ENCODE measurements at places on chromosomes 4 and X.

DNA sequence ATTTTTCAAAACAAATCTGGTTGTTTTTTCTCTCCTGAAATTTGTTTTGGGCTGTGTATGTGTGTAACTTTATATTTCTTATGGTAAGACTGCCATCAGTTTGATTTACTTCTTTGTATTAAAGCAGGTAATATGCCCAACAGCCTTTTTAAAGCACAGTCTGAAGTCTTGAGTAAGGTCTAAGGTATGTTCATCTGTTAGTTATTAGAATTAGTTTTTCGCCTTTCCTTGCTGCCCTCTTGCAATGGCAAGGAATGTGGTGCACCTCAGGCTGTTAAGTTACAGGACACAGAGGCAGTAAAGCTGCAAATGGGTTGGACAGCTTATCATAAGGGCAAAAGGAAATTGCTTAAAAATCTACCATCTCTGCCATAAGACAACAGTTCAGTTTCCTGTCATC, 71.8 kb downstream of the METTL14 start:
- no peak for DNase-seq

- DNase-seq = no peak
These were observed 86.8 kb downstream of the DCLK2 start for GRCh38 chr4:150164956-150165629.

GRCh38 chr4:143531380-143531779, 17.9 kb downstream of the SMARCA5 start:
- no peak for DNase-seq

- no peak for DNase-seq
These were observed 159.6 kb downstream of the TET2 start for GRCh38 chr4:105306158-105306781.

DNA sequence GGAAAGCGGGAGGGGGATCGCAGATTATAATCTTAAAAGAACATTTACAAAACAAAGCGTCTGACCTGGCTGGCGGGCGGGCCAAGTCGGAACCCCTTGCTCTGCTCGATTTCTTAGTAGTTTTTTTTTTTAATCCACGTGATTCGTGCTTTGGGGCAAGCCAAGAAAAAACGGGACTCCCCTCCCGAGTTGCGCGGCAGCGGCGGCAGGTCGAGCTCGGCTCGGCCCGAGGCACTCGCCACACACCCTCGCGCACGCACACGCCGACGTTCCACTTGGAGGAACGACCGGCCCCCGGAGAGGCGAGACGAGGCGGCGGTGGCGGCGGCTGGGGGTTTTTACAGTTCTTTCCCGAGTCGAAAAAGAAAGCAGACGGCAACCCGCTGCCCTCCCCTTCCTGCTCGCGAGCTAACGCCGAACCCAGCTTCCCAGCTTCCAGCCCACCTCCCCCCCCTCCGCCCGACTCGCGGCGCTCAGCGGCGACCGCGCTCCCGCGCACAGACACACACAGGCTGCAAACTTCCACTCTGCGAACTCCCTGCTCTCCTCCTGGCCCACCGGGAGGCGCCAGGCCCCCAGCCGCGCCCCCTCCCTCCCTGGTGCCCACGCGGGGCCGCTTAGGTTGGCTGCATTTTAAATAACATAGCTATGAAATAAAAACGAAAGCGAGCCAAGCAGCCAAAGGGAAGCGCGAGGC, 1.2 kb downstream of the BCOR start:
- DNase-seq = no peak

- no peak for DNase-seq
These were observed 488.1 kb downstream of the PCDH10 start for GRCh38 chr4:133637161-133637560.

DNA sequence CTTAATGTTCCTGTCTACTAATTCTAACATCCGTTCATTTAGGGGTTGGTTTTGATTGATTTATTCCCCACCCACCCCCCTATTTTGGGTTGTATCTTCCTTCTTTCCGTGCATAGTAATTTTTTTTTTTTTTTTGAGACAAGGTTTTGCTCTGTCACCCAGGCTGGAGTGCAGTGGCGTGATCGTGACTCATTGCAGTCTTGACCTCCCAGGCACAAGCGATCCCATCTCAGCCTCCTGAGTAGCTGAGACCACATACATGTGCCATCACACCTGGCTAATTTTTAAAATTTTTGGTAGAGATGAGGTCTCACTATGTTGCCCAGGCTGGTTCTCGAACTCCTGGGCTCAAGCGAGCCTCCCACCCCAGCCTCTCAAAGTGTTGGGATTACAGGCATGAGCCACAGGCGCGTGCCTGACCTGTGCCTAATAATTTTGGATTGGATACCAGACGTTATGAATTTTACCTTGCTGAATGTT, 79.9 kb downstream of the ZFX start:
- DNase-seq = no peak

DNA sequence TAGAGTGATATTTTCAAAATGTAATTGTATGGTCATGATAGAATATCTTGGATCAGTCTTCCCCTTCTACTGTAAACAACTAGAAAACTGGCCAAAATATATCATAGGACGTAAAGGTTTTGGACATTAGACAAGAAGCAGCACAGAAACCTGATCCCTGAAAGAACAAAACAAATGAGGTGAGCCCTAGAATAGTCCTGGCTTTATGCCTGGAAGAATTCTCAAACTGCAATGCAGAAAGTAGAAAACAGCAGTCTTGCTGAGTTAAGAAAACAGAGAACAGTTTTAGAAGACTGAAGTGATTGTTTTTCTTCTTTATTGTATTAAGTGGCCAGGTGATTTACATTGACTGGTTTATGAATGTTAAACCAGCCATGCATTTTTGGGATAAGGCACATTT, 19.5 kb downstream of the NSUN7 start:
- DNase-seq = peak; percentile 31

DNA sequence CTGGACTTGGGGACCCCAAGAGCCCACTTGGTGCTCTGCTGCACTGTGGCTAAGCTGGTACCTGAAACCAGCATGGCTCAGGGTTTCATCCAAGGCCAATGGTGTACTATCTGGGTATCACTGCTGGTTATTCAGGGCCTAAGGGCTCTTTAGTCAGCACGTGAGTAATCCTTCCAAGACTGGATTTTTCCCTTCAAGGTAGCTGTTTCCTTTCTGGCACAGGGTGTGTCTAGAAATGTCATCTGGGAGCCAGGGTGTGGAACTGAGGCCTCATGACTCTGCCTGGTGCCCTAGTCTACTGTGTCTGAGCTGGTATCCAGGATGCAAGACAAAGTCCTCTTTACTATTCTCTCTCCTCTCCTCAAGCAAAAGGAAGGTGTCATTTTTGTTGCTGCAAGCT, 99.0 kb upstream of the QRFPR start:
- DNase-seq = no peak

Data from fibroblast of upper back skin (primary cell).